Activated CD4-positive, alpha-beta T cell treated with anti-CD3 and anti-CD28 coated beads, Interleukin-2, amount 10 ng/mL, durations not matched to agents 7 days and 5 days (primary cell): ENCODE measurements at places on chromosomes 2 and 18.

GRCh38 chr2:26938399-26939118 is 31.9 kb upstream of the MAPRE3 start:
- peaks cover 5% of the 10 kb centered on the region for H3K27me3 ChIP-seq
- no peak overlapping the region for H3K27ac ChIP-seq
- no peaks in the 10 kb centered on the region for H3K4me1 ChIP-seq
- no peak for DNase-seq
- H3K36me3 ChIP-seq, result no peaks in the 10 kb centered on the region
- no peak overlapping the region for H3K4me3 ChIP-seq

- H3K4me3 ChIP-seq, result no peak overlapping the region
- no peaks in the 10 kb centered on the region for H3K4me1 ChIP-seq
- DNase-seq, result no peak
- no peaks in the 10 kb centered on the region for H3K27me3 ChIP-seq
- no peaks in the 10 kb centered on the region for H3K36me3 ChIP-seq
Observed at GRCh38 chr2:120465701-120465988, 119.7 kb downstream of the INHBB start.

GRCh38 chr2:130884013-130884412 is 47.3 kb downstream of the ARHGEF4 start:
- H3K4me3 ChIP-seq, result no peak overlapping the region
- H3K4me1 ChIP-seq, result no peaks in the 10 kb centered on the region
- no peak for DNase-seq
- no peaks in the 10 kb centered on the region for H3K36me3 ChIP-seq

DNA sequence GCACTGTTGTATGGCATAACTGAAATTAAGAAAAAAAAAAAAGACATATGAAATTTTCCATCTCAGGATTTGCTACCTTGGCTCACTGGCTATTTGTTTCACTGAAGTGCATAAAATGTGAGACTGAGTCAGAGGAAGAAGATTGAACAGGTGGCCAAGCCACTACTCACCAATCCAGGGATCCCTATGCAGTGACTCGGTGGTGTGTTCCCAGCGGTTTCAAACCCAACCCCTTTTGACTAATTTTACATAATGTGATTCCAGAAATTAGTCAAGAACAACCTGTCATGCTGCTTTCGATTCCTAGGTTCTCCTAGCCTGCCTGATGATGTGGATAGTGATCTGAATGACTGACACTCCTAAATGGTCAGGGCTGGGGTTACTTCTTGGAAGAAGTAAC is 77.3 kb downstream of the KLHL14 start:
- no peaks in the 10 kb centered on the region for H3K4me1 ChIP-seq
- H3K27me3 ChIP-seq, result no peaks in the 10 kb centered on the region
- no peak for DNase-seq
- no peaks in the 10 kb centered on the region for H3K36me3 ChIP-seq

- DNase-seq, result no peak
- no peak overlapping the region for H3K4me3 ChIP-seq
- no peaks in the 10 kb centered on the region for H3K36me3 ChIP-seq
- no peak overlapping the region for H3K27ac ChIP-seq
Observed at GRCh38 chr2:217979151-217979811, 23.5 kb downstream of the TNS1 start.

DNA sequence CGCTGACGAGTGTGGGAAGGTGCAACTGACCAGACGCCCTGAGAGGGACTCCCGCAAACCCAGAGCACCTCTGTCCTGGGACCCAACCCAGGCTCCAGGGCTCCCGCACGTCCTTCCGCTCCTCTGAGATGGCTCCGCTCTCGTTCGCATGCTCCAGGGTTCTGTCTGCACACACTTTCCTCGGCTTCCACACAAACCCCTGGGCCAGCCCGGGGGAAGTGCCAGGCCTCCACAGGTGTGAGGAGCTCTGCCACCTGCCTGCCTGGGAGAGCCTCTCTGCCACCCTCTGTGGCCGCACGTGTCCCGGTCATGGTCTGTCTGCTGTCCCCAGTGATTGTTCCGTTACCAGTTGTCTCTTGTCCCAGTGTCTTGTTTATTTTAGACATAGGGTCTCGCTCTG is 222.9 kb downstream of the HDAC4 start:
- H3K36me3 ChIP-seq, result peaks cover 77% of the 10 kb centered on the region
- no peak overlapping the region for H3K27ac ChIP-seq
- H3K4me3 ChIP-seq, result no peak overlapping the region
- H3K4me1 ChIP-seq, result peaks cover 1% of the 10 kb centered on the region
- DNase-seq, result no peak

- no peak overlapping the region for H3K27ac ChIP-seq
- H3K36me3 ChIP-seq, result no peaks in the 10 kb centered on the region
- no peaks in the 10 kb centered on the region for H3K27me3 ChIP-seq
- no peaks in the 10 kb centered on the region for H3K4me1 ChIP-seq
Observed at GRCh38 chr18:79223431-79223830, 154.2 kb downstream of the ATP9B start.

DNA sequence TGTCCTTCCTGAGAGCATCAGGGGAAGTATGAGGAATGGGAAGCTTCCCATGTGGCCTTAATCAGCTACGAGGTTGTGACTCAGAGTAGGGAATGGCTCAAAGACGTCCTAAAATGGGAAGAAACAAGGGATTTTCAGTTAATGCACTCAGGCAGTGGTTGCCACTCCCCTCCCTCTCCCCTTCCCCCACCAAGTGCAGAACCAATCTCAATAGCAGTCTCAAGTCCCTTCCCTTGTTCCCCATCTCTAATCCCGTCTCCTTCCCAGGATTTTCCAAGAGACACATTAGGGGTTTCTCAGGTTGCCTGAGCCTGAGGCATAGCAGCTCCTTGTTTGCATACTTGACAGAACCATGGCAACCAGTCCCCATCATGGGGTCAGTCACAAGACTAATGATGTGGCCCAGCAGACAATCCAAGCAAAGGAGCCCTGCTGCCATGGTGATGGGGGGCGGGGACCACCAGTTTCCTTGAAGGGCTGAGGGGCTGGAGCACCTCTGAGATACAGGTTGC is 18.2 kb upstream of the RESP18 start:
- no peak overlapping the region for H3K27ac ChIP-seq
- H3K27me3 ChIP-seq, result peaks cover 22% of the 10 kb centered on the region
- H3K36me3 ChIP-seq, result no peaks in the 10 kb centered on the region
- no peak for DNase-seq

DNA sequence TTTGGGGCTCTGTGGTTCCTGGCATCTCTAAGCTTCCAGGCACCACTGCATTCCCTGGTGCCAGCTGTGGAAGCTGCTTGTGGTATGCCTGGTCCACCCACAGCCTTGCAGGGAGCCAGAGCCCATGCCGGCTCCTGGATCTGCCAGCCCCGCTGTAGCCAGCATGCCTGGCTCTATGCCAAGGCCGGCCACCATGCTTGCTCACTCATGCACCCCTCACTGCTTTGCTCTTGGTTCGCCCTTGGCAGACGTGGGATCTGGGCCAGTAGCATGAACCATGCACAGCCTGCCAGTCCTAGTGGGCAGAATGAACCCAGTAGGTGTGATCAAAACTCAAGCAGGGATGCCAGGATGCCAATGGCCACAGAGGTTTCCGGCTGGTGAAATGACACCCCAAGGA is 634.2 kb upstream of the TMEFF2 start:
- DNase-seq, result no peak
- H3K4me3 ChIP-seq, result no peak overlapping the region
- H3K27me3 ChIP-seq, result no peaks in the 10 kb centered on the region
- no peaks in the 10 kb centered on the region for H3K4me1 ChIP-seq
- H3K27ac ChIP-seq, result no peak overlapping the region
- H3K36me3 ChIP-seq, result no peaks in the 10 kb centered on the region

DNA sequence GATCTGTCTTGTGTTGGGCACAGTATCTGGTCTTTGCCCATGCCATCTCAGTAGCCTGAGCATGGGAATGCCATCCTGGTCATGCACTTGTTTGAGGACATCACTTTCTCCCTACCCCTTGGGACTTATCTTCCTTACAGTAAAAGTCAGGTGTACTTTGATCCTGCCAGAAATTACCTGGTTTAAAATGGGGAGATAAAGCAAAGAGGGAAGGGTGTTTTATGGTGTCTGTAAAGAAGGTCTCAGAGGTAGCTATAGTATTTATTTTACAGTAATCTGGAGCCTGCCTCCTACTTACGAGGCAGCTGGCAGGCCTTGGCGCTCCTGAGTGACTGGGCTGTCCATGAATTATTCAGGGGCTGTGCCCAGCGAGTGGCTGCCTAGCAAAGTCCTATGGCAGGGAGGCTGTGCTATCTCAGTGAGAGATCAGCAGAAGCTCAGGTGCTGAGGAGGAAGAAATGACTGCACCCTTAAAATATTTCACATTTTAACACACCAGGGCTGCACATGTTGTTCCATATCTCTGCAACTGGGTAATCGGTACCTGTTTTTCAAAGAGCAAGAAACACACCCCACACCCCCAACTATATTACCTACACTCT is 93.9 kb downstream of the SPTBN1 start:
- peaks cover 16% of the 10 kb centered on the region for H3K4me1 ChIP-seq
- H3K27me3 ChIP-seq, result no peaks in the 10 kb centered on the region
- no peak for DNase-seq
- H3K4me3 ChIP-seq, result no peak overlapping the region
- no peak overlapping the region for H3K27ac ChIP-seq
- no peaks in the 10 kb centered on the region for H3K36me3 ChIP-seq

- no peak for DNase-seq
- no peaks in the 10 kb centered on the region for H3K27me3 ChIP-seq
- peaks cover 12% of the 10 kb centered on the region for H3K4me1 ChIP-seq
Observed at GRCh38 chr2:160315337-160315736, 115.3 kb upstream of the ITGB6 start.

DNA sequence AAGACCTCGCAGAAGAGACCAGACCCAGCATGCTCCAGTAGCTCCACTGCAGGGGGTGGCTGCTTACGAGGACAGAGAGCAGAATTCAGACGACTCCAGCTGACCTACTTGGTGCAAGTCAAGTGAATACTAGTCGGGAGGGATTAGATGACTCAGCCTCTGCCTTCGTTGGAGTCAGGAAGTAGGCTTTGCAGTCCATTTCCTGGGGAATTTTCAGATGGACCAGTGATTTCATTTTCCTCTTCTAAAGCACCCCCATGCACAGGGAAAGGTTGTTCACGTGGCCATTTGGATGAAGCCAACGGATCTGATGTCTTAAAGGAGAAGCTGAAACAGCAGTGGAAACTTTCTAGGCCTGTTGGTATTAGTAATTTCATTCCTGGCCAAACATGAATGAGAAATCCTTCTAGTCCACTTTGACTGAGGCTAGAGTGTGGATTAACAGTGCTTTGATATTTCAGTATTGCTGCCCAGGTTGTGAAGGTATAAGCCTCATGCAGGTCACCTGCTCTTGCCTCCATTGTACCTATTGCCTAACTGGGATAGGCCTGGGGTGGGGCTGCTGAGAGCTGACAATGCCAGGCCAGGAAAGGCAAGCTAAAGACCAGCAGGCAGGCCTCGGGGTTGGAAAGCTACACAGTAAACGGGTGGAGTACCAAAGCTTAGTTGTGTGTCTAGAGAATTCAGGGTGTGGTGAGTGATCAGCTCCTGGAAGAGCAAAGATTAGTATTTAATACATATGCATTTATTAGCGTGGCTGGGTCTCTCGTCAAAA is 117.6 kb upstream of the FOSL2 start:
- no peak overlapping the region for H3K27ac ChIP-seq
- DNase-seq, result no peak
- no peaks in the 10 kb centered on the region for H3K27me3 ChIP-seq
- H3K36me3 ChIP-seq, result peaks cover 21% of the 10 kb centered on the region
- H3K4me1 ChIP-seq, result peaks cover 54% of the 10 kb centered on the region

GRCh38 chr18:76345901-76346300 is 149.1 kb downstream of the ZNF516 start:
- no peaks in the 10 kb centered on the region for H3K36me3 ChIP-seq
- H3K27me3 ChIP-seq, result no peaks in the 10 kb centered on the region
- H3K4me3 ChIP-seq, result no peak overlapping the region
- no peak for DNase-seq
- no peak overlapping the region for H3K27ac ChIP-seq
- H3K4me1 ChIP-seq, result peaks cover 6% of the 10 kb centered on the region

- H3K4me3 ChIP-seq, result no peak overlapping the region
- DNase-seq, result no peak
- no peaks in the 10 kb centered on the region for H3K27me3 ChIP-seq
- H3K36me3 ChIP-seq, result peaks cover 11% of the 10 kb centered on the region
Observed at GRCh38 chr2:74100254-74101216, 47.2 kb downstream of the BOLA3 start.

- no peaks in the 10 kb centered on the region for H3K27me3 ChIP-seq
- H3K27ac ChIP-seq, result no peak overlapping the region
- H3K4me1 ChIP-seq, result peaks cover 33% of the 10 kb centered on the region
- no peak for DNase-seq
- H3K4me3 ChIP-seq, result no peak overlapping the region
Observed at GRCh38 chr2:178484245-178485041, 4.2 kb downstream of the PLEKHA3 start.

GRCh38 chr2:18998491-18998890 is 359.9 kb downstream of the OSR1 start:
- H3K4me1 ChIP-seq, result no peaks in the 10 kb centered on the region
- H3K27ac ChIP-seq, result no peak overlapping the region
- no peak for DNase-seq
- H3K36me3 ChIP-seq, result no peaks in the 10 kb centered on the region
- no peak overlapping the region for H3K4me3 ChIP-seq

DNA sequence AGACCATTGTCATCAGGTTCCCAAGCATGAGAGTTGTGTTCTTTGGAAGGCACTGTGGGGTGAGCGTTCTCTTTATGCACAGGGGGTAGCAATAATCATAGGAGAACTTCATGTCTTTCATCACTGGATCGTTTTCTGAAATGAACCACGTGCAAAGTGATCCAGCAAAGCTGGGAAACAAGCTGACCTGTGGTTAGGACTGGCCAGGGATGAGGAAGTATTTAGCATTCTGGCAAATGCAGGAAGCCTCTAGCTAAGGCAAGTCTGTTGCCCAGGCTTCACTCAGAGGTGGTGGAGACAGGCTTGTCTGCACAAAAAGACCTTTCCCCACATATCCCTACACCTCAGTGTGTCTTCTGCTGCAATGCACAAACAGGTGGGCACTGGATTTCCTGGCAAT is 58.6 kb downstream of the MMADHC start:
- no peak overlapping the region for H3K27ac ChIP-seq
- no peak for DNase-seq
- peaks cover 12% of the 10 kb centered on the region for H3K27me3 ChIP-seq
- no peaks in the 10 kb centered on the region for H3K4me1 ChIP-seq

- no peak for DNase-seq
- no peaks in the 10 kb centered on the region for H3K27me3 ChIP-seq
Observed at GRCh38 chr2:3041841-3042600, 335.6 kb downstream of the EIPR1 start.
